Suppressor macrophage treated with lipopolysaccharide for 1 hour (primary cell): ENCODE measurements at places on chromosomes 4 and X.

DNA sequence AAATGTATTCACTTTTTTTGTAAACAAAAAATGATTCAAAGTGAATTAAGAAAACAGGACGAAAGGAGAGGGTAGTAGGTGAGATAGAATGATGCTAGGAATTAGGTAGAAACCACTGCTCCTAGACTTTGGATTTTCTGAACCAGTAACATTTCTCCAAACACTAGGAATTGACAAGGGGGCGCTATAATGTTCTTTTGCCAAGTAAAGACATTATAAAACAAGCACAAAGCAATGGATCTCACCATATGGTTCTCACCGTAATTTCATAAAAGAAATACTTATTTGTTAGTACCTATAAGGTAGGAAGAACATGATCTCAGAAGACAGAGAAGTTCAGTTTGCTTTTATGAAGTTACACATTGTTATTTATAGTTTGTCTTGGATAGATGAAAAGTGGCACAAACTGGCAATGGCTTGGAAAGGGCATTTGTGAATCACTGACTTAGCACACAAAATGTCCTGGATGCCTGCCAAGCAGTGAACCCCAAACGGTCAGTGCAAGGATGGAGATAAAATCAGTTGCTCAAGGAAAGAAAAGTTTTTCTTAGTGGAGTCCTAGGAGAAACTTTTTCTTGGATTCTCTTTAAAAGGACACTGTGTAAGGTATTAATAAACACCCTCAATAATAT, 8.1 kb upstream of the TBC1D1 start:
- DNase-seq: peak; percentile 32

DNA sequence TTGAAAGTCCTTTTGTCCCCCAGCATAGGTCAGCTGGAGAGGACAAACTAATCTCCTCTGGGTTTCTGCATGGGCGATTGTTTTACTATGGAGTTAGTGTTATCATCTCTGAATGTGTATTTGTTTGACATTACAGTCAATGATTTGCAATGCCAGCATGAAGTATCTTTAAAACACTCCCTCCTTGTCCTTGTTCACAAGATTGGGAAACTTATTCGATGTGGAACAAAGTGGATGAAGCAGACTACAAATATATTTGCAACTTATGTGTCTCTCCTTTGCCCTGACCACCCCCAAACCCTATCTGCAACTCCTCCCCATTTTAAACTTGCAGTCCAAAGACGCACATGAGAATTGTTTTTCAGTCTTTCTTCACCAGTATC, 1.5 kb upstream of the PITX2 start:
- DNase-seq: no peak

GRCh38 chr4:122041312-122041711, 89.5 kb upstream of the TRPC3 start:
- DNase-seq: no peak

- no peak for DNase-seq
Observed at GRCh38 chr4:32864713-32865351, 2144.7 kb downstream of the PCDH7 start.

- DNase-seq: peak; percentile 17
Observed at GRCh38 chr4:26346203-26346620, 25.4 kb downstream of the RBPJ start.

DNA sequence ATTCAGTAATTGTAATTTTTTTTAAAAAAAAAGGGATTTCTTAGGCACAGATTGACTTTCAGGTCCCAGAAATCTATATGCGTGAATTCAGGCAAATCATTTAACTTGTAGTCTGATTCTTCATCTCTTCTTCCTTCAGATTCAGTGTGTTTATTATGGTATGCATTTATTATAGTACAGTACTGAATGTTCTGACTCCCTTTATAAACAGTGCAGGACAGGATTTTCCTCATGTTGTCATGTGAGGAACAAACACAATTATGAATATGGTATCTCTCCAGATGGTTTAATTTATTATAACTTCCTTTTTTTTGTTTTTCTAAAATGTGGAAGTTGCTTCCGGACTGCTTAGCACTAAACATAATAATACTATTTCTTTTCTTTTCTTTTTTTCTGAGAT, 54.2 kb downstream of the RPS3A start:
- DNase-seq: peak; percentile 6

- no peak for DNase-seq
Observed at GRCh38 chr4:168336837-168337549, 18.4 kb upstream of the DDX60 start.

- DNase-seq: no peak
Observed at GRCh38 chrX:5998901-5999300, 229.8 kb downstream of the NLGN4X start.

DNA sequence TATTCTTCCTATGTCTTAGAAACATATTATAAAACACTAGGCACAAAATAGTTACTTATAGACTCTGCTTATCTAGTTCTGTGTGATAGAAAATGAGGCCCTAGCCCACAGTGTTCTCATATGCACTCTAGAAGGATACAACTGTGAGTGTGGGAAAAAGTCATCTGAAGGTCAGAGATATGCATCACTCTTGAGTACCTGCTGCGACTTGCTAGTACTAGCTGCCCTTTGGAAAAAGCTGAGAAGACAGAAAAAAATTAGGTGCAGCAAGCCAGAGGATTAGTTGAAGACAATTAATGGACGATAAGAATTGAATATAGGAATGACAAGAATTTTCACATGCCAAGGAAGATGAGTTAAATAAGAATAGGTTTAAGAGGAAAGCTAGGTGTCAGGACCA, 61.3 kb downstream of the MTHFD2L start:
- no peak for DNase-seq

DNA sequence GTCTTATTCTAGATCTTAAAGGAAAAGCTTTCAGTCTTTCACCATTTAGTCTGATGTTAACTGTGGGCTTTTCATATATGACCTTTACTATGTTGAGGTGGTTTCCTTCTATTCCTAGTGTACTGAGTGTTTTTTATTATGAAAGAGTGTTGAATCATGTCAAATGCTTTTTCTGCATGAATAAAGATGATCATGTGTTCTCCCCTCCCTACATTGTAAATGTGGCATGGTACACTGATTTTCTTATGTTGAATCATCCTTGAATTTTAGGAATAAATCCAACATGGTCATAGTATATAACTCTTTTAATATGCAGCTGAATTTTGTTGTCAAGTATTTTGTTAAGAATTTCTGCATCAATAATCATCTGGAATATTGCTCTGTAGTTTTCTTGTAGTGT, 4.3 kb downstream of the CLGN start:
- DNase-seq: no peak

GRCh38 chrX:148422526-148422925, 77.9 kb upstream of the AFF2 start:
- no peak for DNase-seq

DNA sequence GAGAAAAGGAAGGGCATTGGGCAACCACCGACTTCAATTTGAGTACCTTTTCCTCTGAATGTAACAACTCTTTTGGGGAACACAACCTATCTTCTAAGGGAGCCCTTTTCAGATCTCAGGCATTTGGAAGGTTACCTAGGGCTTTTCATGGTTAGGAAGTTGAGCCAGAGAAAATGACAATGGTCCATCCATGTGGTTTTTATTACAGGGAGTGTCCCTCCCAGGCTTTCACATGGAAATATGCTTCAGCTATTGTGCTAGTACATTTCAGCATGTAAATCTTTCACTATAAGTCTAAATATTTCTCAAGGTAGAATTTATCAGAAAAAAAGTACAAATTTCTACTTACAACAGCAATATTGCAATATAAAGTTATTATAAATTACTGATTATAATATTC, 259.8 kb downstream of the IQCM start:
- no peak for DNase-seq

DNA sequence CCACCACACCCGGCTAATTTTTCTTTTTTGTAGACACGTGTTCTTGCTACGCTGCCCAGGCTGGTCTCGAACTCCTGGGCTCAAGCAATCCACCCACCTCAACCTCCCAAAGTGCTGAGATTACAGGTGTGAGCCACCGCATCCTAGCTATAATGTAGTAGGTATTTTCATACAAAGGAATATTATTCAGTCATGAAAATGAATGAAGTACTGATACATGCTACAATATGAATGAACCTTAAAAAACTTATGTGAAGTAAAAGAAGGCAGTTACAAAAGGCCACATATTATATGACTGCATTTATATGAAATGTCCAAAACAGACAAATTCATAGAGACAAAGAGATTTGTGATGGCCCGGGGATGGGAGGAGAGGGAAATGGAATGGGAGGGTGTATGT, 4.7 kb upstream of the GATA1 start:
- no peak for DNase-seq

DNA sequence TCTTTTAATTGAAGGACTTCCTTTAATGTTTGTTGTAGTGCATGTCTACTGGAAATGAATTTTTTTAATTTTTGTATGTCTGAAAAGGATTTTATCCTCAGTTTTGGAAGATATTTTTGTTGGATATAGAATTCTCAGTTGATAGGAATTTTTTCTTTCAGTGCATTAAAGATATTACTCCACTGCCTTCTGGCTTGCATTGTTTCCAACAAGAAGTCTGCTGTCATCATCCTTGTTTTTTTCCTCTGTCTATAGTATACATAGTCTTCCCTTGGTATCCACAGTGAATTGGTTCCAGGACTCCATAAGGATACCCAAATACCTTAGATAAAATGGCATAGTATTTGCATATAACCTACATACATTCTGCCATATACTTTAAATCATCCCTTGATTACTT, 33.5 kb downstream of the SCD5 start:
- DNase-seq: no peak

DNA sequence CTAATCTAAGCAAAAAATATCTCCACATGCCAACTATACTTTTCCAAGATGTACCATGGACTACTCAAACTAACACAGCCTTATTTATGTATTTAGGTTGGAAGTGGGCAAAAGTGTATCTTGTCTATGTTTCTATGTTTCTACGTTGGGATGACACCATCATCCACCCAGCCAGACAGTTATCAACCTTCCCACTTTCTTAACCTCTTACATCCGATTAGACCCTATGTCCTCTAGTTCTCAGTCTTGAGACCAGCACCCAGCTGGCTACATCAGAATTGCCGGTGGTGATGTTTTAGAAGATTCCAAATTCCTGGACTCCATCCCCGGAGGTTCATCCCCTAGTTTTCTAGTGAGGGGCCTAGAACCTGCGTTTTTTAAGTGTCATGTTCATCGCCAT, 1.0 kb upstream of the AASDH start:
- DNase-seq: no peak

DNA sequence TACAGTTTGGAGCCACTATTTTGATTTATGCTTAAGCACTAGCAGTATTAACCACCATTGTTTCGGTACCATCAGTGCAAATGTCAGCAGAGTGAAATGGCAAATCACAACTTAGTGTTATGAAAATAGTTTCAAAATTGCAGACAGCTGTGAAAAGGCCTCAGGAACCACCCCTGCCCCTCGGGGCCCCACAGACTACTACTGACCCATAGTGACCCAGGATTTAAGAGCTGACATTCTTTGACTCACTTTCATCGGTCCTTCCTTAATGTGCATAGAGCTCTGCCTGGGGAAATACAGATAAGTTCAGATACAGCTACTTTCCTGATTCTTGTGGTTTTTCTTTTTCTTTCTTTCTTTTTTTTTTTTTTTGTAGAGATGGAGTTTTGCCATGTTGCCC, 3.3 kb upstream of the BBS7 start:
- DNase-seq: no peak

- DNase-seq: no peak
Observed at GRCh38 chr4:77443941-77444340, 161.7 kb upstream of the CXCL13 start.
